RPMI8226 (cell line): ENCODE measurements at places on chromosomes 12 and 14.

- no peak for DNase-seq
Measured at GRCh38 chr12:51033048-51033447, 6.9 kb upstream of the SLC11A2 start.

- no peak for DNase-seq
Measured at GRCh38 chr12:2190085-2190484, 137.3 kb downstream of the CACNA1C start.

DNA sequence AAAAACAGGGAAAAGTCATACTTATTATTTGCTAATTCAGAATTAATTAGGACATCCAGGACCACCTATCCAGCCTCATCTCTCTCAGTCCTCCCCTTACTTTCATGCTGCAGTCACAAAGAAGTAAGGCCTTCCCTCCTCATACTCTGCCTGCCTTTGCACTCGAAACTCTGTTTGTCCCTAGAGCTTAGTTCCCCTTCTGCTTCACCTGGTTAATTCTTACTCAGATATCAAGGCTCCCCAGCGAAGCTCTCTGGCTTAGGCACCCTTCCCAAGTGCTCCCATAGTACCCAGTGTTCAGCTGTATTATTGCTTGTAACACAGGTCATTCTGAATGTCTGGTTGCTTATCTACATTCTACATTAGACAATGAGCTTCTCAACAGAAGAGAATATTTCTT, 81.3 kb downstream of the ERGIC2 start:
- DNase-seq: no peak

DNA sequence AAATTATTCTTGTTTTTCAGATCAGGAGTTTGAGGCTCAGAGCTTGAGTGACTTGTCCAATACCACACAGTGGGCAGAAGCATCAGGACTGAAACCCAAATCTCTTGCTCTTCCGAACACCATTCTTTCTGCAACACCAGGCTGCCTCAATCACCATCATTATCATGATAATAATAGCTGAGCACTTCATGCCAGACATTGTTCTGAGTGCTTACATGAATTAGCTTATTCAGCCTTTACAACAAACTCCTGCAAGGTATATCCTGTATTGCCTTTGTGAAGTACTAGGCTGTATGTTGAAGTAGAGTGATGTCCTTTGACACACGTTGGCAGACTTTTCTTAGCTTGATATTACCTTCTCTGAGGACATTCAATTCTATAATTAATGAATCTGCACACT, 257.4 kb upstream of the ATP2B1 start:
- DNase-seq: no peak

DNA sequence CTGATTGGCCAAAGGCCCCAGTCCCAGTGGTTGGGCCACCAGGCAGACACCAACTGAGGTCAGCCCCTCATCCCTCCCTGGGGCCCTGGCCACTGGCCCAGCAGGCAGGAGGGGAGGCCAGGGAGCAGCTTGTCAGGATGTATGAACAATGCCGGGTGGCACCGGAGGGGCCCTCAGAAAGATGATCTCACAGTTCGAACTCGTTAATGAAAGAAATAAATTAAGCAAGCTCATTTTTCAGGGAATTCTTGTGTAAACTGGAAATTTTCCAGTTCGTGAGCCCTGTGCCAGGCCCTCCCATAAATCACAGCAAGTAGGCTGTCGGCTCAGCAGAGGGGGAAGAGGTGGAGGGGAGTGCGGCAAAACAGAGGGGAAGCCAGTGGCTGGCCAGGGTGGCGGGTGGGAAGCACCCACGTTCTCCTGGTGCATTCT, 177.0 kb upstream of the VASH1 start:
- no peak for DNase-seq

DNA sequence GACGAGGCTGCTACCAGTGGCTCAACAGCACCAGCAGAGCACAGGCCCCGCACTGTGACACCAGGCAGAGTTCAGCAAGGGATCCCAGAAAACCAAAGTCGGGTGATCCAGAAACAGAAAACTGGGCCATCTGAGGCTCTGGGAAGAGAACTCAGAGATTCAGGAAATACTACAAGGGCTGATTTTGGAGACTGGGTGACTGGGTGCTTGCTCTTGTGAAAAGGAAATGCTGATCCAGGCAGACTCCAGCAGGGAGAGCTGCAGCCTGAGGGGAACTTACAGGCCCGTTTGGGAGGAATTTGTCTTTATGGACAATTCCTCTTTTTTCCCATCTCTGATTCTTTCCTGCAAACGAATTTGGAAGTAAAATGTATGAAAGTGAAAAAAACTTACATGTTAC, 28.2 kb downstream of the FOXN3 start:
- DNase-seq: no peak

GRCh38 chr12:12691549-12691948, 4.4 kb downstream of the GPR19 start:
- no peak for DNase-seq

DNA sequence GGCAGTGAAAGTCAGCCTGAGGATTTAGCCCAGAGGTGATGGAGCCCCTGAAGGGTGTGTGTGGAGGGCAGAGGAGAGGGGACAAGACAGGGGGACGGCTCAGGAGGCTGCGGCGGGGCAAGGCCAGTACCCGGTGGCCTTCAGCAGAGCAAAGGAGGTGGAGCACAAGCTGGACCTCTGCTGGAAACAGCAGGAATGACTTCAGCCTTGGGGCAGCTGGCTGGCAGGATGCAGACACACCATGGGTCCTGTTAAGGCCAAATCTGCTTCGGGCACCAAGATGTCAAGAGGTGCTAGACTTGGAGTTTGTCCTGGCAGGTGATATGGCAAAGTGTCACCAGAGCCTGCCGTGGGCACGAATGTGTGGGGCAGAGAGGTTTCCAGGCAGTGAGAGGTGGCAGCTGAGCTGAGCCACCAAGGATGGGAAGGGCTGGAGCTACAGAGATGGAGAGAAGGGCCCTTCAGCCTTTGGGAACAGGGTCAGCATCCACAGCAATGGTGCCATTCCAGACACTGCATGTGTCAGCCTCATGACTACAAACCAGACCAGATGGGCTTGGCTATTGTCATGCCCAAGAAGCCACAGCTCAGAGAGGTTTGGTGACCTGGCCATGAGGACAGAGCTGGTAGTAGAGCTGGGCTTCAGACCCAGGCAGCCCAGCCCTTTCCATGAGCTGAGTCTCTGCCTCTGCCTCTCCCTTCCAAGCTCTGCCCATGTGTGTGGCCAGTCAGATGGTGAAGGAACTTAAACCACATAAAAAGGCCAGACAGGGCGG, 91.9 kb downstream of the LGMN start:
- DNase-seq: no peak

DNA sequence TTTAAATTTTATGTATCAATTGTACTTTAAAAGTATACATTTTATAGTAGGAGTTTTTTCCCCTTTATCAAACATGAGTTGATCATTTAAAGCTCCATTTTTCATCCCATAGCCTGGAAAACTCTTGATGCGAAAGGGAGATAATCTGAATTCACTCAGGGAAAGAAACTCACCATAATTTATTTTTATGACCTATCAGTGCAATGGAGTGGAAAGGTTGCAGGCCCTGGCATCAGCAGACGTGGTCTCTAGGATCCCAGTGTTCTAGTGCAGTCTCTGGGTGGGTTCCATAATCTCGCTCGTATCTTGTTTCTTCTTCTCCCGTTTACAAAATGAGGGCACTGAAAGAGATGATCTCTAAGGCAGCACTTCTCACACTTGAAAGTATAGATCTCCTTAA, 85.0 kb downstream of the PTGER2 start:
- no peak for DNase-seq

- DNase-seq: no peak
Measured at GRCh38 chr12:88362439-88362838, 217.8 kb downstream of the KITLG start.

- peak; percentile 40 for DNase-seq
Measured at GRCh38 chr12:102483466-102483865, 3.1 kb upstream of the IGF1 start.

DNA sequence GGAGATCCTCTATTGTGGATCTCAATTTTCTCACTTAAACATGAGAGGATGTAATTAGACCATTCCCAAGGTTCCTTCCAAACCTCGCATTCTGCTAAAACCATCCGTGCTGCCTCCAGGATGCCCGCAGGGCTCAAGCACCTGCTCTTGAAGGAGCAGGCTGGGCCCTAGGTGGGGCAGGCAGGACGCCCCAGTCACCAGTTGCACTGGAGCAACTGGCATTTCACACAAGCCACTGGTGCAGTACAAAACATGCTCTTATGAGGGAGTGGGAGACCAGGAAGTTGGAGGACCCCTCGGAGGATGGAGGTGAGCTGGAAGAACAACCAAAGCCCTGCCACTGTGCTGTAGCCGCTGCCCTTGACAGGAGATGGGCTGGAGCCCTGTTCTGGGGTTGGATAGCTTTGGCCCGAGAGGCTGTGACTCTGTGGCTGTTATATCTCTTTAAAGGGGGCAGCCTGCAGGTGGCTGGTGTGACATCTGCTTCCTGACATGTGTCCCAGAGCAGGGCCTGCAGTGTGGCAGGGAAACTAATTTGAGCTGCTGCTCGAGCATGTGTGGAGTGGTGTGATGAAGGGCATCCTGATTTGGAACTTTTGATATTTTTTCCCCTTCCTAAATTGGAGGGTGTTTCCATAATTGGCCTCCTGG, 122.2 kb downstream of the CRACR2A start:
- no peak for DNase-seq

DNA sequence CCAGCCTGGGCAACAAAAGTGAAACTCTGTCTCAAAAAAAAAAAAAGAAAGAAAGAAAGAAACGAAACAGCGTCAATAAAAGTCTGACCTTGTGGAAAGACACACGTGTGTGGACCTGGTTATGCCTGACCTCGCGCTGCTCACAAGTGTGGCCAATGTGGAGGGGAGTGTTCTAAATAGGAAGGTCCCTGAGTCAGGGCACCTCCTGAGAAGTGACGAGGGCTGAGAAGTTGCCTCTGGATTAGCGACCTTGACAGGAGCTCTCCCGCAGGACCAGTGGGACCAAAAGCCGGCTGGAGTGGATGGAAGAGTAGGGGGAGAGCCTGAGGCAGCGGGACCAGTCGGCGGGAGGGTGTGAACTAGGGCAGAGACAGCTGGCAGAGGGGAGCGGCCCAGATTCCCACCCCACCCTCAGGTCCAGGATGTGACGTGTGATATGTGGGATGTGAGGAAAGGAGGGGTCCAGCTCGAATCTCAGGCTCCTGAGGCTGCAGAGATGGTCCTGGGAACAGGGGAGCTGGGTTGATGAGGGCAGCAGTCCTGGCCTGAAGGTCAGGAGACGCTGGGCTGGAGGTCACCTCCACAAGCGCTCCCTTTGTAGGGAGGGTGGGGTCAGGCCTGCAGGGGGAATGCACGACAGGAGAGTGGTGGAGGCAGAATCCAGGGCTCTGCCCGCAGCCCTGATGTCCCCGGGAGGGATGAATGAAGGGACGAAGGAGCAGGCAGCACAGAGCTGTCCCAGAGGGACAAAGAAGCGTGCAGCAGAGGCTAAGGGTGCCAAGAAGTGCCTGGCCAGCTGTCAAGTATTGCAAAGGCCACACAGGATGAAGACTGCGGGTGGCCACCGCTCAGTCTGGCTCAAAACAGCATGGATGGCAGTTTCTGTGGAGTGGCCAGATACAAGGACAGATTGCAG, 24.8 kb upstream of the GPR68 start:
- DNase-seq: no peak

GRCh38 chr12:46217541-46218321, 51.1 kb downstream of the SLC38A1 start:
- peak; percentile 68 for DNase-seq

DNA sequence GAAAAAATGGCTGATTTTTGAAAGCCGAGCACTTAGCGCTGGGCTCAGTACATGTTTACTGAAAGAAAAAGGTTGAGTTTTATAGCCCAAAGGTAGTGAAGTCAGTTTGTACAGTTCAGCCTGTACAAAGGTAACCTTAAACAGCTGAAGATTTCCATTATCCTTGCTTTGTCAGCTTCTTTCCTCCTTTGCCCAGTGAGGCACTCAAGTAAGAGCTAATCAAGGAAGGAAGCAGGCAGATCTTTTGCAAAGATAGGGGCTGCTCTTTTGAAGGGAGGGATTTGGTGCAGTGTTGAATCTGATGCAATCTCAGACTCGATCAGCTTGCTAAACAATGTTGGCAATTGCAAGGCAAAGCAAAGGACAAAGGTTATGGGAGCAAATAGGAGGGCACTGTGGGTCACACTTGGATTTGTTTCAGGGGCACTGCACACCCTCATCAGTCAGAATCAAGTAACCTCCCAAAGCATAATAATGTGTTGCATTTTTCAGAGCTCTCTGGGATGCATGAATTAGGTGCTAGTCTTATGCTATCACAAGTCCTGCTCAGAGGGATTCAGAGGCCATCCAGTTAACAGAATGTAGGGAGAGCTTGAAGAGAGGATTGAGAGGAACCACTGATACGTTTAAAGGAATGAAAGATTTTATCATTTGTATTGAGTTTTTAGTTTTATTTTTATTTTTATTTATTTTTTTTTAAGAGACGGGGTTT, 44.4 kb downstream of the ANO6 start:
- no peak for DNase-seq

DNA sequence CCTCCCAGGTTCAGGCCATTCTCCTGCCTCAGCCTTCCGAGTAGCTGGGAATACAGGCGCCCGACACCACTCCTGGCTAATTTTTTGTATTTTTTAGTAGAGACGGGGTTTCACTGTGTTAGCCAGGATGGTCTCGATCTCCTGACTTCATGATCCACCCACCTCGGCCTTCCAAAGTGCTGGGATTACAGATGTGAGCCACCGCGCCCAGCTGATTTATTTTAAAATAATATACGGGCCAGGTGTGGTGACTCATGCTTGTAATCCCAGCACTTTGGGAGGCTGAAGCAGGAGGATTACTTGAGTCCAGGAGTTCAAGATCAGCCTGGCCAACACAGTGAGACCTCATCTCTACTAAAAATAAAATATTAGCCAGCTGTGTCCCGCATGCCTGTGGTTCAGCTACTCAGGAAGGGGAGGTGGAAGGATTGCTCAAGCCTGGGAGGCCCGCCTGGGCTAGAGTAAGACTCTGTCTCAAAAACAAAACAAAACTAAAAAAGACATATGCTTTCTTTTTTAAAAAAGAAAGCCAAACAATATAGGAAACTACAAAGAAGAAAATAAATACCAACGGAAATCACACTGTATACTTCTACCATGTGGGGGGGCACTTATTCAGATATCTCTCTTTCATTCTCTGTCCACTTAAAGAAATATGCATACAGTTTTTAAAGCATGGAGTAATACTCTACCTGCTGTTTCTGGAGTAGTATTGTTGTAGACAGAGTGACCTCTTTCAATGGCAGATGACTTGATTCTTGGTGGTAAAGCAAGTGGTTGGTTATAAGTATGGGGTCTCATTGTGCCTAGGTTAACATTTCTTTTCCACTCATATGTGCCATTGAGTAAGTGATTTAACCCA, 930 bp upstream of the MIA2 start:
- DNase-seq: no peak

- no peak for DNase-seq
Measured at GRCh38 chr12:101087920-101088319, 122.1 kb downstream of the SLC5A8 start.

DNA sequence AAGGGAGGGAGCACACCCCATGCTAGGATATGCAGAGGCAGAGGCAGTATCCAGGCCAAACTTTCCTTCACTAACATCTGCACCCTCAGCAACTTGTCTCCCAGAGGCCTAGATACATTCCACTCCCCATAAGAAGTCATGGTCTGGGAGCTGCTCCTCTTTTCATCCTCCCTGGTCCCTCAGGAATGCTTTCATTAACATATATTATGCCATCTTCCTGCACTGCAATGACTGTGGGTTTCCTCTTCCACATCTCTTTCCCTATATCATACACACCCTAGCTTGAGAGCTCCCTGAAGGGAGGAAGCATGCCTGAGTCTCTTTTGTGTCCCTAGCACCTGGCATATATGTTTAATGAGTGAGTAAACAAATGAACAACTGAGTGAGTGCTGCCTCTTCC, 8.6 kb downstream of the DDN start:
- no peak for DNase-seq
